Substantia nigra (tissue), 51 donors: ENCODE measurements at places on chromosomes 1 and 21.

- DNase-seq, result no peak
Measured at GRCh38 chr1:232868793-232869491, 63.7 kb downstream of the MAP10 start.

DNA sequence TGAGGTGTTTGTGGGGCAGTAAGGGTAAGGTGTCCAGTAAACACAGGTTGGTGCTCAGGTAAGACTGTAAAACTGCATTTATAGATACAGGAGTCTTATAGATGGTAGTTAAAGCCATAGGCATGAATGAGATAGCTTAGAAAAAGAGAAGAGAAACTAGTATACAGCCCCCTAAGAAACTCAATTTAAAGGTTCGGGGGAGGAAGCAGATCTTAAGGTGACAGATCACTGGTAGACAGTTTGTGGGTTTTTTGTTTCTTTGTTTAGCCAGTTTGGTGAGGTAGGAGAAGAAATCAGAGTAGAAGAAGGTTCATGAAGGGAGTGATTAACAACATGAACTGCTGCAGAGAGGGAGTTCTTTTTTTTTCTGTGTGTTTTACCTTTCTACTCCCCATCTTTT lies 6.1 kb upstream of the AGO3 start:
- no peak for DNase-seq

DNA sequence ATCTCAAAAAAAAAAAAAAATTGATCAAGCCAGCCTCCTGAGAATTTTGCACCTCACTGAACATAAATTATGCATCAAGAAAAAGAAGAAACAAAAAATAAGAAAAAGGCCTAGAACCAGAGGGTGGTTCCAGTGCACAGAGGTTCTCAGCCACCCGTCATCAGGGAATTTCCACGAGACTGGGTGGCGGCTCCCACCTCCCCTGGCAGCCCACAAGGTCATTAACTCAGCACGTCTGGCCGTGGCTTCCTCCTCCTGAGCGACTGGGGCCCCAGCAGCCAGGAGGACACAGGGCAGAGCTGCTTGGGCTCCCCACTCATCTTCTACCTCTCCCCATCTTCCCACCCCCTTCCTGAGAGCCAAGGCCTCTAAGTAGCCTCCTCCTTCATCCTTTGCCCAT lies 15.7 kb upstream of the TMEM51 start:
- DNase-seq, result no peak

DNA sequence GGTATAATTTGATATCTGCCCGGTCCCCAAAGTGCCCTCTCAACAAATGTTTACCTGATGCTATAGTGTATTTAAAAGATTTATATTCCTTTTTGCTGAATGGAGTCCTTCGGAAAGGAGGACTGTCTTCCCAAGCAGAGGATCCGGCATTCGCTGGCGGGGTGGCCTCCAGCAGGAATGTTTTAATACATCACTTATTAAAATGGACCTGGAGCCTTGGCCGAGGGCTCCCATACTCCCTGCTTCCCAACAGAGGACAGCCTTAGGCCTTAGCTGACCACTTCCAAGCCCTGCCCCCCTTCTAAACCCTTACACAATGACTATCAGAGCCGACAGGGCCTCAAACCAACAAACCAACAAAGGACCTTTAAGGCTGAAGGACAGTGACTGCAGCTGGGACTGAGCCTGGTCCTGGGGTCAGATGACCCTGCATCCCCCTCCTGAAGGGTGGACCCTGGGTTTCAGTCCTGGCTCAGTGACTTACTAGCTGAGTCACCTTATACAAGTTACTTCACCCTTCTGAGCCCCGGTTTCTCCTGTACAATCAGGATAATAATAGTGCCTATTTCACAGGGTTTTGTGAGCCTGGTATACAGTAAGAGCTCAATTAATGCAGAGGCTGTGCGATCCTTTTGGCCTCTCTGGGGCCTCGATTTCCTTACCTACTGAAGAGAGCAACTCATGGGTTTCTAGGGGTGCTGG lies 5.6 kb downstream of the CAMK2N1 start:
- peak; percentile 73 for DNase-seq

- no peak for DNase-seq
Measured at GRCh38 chr1:26774462-26774861, 13.3 kb upstream of the PIGV start.

GRCh38 chr1:41341772-41342562 lies 19.3 kb upstream of the FOXO6 start:
- DNase-seq, result no peak

DNA sequence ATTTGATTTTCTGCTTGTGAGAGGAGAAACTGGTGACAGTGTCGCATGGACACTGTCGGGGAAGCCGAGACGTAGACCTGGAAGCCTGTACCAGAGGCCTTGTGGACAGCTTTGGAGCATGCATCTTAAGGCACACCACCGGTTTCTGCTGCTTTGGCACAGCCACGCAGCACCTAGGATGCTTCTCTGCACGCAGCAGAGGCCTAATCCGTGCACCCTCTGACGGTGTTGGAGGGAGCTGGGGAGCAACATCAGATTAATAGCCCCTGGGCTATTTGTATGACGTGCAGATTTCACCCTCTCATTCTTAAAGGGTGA lies 30.3 kb downstream of the TEX35 start:
- no peak for DNase-seq

DNA sequence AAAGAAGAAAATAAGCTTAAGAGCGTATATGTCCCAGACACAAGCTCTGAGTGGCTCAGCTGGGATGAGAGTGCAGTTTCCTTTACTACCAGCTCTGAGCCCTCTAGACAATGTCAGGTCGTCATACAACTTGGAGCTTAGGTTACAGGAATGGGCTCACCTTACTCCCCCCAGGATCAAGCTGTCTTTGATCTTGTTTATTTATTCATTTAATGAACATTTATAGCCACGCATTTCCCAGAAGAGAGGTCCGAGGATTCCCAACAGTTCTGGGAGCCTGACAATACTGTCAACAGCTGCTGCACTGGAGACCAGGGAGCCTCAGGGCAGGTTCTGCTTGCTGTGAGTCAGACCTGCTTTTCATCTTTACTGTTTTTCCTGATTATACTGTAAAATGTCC lies 378.9 kb downstream of the PLPP3 start:
- no peak for DNase-seq
